ENCODE measurements at places on chromosomes 1 and 21. TPM values are rescaled to one million over a fixed set of nuclear protein-coding genes. Genes with fewer than 3 reads are reported as not detected.

- DNase-seq: no peak
Observed at GRCh38 chr1:184210862-184211261, 159.3 kb downstream of the TSEN15 start.

DNA sequence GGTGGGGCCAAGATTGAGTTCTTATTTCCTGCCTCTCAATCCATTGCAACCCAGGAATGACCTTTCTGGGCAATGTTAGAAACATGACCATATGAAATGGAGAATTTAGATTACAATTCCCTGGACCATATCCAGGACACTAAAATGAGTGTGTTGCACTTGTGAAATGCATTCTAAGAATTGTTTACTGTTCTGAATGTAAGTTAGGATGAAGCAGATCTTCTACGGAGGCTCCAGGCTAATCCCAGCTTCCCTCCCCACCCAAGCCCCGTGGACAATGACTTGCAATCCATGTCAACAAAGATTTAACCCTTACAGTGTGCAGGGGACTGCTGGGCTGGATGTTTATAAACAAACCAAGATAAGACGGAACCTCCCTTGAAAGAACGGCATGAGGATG lies 31.7 kb upstream of the HAO2 start:
- no peak for DNase-seq

DNA sequence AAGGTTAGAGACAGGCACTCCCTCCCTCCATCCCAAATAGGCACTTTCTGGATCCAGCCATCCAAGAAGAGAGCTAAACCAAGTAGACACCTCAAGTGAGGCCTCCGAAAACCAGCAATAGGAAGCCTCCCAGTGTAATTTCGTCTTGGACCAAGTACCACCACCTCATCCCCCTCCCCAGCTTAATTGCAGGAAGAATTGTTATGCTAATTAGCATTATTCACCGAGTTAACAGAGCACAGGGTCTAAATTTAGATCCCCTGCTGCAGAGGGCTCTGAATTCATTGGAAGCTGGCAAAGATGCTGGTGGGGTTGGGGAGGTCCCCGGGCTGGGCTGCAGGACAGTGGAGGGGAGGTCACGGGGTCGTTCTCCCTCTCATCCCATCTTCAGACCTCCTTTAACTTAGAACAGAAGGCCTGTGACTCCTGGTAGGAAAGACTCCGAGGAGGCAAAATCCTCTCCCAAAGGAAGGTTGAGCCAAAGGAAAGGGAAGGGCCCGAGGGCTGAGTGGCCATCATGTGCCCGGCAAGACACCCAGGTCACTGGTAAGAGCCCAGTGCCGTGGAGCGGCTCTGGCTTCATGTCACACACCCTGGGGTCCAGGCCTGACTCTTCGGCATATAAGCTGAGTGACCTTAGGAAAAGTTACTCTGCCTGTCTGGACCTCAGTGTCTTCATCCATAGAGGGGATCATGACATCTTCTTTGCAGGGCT lies 209.2 kb upstream of the GRIK3 start:
- DNase-seq: no peak

DNA sequence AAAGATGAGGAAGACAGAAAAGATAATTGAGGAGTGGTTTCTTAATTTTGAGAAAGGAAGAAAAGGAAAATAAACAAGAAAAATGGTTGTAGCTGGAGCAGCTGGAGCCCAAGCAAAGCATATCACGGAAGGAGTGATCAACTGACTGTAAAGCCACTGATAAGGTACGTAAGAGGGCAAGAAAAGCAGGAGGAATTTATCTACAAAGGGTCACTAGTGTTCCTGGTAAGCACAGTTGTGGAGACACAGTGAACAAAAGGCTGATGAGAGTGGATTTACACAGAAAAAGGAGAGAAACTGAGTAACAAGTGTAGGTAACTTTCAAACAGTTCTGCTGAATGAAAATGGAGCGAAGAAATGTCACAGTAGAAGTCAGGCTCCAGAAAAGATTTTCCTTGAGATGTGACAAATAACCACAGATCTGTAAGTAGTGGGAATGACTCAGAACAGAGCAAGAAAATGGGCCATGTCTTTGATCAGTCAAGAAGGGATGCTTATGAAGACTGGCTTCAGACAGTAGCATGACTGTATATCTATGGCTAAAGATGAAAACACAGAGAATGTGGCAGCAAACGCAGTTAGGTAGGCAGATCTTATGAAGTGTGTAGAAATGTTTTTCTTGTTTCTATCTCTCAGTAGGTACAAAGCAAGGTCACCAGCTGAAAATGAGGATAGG lies 45.6 kb upstream of the RBM34 start:
- DNase-seq: no peak

- DNase-seq: no peak
Observed at GRCh38 chr1:7500381-7501083, 270.6 kb upstream of the VAMP3 start.

GRCh38 chr1:235317168-235317567 lies 10.8 kb downstream of the ARID4B start:
- no peak for DNase-seq

- peak; percentile 35 for DNase-seq
Observed at GRCh38 chr1:235783148-235783776, 83.4 kb downstream of the LYST start.

- no peak for DNase-seq
Observed at GRCh38 chr1:10777749-10778574, 18.5 kb downstream of the CASZ1 start.

- DNase-seq: no peak
Observed at GRCh38 chr21:14889080-14889810, 175.6 kb downstream of the NRIP1 start.

DNA sequence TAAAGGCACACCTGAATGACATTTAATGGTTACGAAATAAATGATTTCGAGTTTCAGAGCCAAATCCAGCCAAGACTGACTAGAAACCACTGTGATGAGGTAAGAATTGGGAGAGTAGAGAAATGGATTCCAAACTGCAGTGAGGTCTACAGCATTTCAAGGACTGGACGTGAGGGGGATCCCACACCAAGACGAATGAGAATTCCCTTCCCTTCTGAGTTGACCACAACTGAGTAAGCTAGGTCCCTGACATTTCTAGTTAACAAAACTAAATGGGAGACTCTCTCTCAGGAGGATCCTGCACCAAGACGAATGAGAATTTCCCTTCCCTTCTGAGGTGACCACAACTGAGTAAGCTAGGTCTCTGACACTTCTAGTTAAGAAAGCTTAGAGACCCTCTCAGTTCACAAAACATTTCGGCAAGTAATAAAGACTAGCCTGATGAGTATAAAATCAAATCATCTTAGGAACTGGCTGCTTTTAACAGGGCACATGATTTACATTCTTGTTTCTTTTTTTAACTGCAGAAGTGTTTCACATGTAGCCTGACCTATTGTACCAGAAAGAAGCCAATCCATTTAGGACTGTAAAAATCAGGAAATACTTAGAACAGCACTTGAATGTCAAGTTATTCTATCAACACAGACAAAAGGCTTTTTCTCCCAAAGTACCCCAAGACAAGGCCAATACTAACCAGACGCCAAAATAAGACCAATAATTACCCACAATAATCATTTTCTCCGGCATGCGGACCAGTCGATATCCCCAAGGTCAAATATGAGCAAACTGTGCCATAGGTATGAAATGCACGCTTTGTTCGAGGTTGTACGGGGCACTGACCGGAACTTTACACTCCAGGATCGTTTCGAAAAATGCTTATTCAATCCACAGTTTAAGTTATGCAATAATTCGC lies 1.4 kb upstream of the SPATA1 start:
- DNase-seq: peak; percentile 20

DNA sequence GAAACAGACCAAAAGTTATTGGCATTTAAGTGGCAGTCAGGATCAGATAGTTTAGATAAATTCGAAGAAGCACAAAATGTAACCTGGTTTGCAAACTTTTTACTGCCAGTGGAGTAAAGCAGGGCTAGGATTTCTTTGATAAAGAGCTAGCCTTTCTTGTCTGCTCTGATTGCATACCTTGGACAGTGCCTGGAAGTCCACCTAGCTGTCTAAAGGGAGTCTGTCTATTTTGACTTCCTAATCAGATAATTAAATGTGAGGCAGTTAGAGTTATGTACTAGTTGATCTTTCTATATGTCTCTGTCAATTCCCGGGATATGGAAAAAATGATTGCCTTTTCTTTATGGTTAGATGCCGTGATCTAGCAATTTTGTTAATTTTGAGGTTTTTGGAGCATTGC lies 4.1 kb downstream of the GPSM2 start:
- no peak for DNase-seq

DNA sequence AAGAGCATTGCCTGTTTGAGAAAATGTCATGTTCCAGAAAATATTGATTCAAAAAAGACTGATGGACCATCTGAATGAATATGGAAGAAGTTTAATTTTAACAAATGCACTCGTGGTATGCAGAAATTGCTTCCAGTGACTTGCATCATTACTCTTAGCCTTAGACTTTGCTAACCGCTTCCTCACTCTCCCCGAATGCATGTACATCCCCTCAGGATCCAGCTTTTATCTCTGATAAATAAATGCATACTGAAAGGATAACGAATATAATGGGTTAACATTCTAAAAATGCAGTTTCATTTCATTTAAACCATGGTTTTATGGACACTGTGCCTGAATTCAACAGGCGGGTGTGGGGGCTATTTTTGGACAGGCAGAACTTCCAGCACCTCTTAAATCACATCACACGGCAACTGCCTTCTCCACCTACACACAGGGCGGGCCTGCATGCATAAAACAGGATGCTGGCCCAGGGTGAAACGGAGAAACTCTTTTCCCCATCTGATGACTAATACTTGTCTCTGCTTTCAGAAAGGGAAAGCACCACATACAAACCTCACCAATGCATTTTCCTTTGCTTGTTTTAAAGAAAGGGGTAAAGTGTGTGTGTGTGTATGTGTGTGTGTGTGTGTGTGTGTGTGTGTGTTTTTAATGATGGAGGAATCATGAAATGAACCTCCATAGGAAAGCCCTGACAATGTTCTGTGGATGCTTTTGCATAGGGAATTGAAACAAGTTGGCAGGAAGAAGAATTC lies 48.7 kb downstream of the SPAG17 start:
- DNase-seq: no peak

DNA sequence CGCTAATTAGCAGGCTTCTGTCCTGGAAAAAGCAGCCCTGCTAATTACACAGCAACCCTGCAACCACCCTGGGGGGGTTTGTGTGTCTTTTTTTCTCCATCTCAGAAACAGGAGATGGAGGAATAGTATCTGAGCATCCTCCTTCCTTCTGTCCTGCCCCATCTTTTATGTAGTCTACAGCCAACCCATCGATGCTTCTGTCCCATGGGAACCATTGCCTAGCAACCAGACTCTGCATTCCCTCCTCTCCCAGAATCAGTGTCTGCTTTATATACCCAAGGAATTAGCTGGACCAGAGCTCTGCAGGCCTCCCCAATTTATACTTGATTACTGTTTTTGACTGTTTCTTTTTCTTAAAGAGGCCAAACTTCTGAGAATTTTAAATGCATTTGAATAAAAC lies 35.1 kb downstream of the LRRC38 start:
- no peak for DNase-seq

DNA sequence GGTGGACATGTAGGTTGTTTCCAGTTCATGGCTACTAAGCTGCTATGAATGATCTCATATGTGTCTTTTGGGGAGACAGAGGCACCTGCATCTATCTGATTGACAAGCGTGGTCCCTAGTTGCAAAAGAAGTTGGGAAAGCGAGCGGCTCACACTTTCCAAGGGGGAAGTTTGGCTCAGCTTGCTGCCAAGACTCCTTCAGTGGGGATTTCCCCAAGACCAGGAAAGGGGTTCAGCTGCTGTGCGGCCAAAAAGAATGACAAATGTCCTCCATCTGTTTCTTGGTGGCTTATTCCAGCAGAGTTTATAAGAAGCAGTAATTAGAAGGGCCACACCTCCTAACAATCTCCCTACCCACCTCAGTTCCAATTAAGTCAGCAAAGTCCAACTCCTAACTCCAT lies 128.5 kb upstream of the GALNT2 start:
- DNase-seq: no peak

DNA sequence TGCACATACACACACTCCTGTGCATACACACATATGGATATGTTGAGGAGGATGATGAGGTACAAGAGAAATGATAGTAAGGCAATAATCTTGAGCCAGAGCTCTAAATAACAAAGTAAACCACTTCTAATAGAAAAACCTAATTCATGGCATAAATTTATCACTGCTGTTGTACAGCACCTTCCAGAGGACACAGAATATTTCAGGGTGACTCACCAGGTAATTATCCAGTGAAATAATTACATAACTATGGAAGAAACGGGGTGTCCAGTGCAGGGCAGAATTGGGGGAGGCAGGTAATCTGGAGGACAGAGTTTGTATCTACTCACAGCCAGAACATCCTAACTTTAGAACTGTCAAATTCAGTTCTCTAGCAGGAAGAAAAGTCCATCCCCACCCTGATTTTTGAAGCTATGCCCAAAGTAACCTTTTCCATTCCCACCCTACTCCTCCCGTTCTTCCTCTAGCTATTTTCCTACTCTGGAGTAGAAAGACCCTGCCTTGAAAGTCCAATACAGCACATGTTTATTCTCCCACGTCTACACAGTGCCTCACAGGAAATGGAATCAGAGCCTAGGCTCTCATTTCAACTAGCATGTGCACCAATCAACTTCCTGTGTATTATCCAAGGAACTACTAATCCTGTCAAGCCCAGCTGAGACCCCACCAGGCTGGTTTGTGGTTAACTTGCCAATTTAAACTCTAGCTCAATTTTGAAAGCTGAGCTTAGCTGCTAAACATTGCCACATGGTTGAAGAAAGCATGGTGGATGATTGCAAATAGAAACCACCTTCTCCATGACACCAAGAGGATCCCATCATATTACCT lies 96.6 kb downstream of the PTPN14 start:
- DNase-seq: no peak

DNA sequence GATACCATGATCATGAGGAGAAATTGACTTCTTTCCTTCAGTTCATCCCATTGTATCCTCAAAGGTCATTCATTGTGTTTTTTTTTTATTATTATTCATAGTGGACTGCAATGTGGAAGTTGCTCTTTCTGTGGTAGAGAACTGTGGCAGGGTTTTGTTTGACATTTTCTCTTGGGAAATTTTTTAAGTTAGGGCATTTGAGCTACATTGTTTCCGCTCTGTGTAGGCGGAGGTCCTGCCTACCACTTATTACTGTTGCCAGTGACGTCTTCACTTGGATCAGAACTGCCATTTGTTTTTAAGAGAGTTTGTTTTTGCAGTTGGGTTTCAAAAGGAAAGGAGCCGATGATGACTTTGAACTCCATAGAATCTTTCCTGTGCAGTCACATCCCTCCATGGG lies 287.4 kb upstream of the FMN2 start:
- no peak for DNase-seq

The MORC3 gene
- polyA plus RNA-seq: 44.9 TPM

The GJA4 gene
- polyA plus RNA-seq: 11.2 TPM

The DTL gene
- polyA plus RNA-seq: 24.5 TPM

The SV2A gene
- 8.4 TPM for polyA plus RNA-seq

The CD1E gene
- not detected for polyA plus RNA-seq

The CFAP126 gene
- 15.2 TPM for polyA plus RNA-seq

The RNU5D-1 gene
- 1.9 TPM for polyA plus RNA-seq
